ENCODE measurements at places on chromosomes 5 and 9.

GRCh38 chr5:79787448-79787847 is 97.8 kb downstream of the CMYA5 start:
- DNase-seq = no peak

- no peak for DNase-seq
Observed at GRCh38 chr5:89435347-89435746, 552.4 kb upstream of the MEF2C start.

- DNase-seq = no peak
Observed at GRCh38 chr9:115495052-115495635, 377.2 kb upstream of the TNC start.

- peak; percentile 84 for DNase-seq
Observed at GRCh38 chr5:55936100-55936693, 58.6 kb downstream of the IL6ST start.

DNA sequence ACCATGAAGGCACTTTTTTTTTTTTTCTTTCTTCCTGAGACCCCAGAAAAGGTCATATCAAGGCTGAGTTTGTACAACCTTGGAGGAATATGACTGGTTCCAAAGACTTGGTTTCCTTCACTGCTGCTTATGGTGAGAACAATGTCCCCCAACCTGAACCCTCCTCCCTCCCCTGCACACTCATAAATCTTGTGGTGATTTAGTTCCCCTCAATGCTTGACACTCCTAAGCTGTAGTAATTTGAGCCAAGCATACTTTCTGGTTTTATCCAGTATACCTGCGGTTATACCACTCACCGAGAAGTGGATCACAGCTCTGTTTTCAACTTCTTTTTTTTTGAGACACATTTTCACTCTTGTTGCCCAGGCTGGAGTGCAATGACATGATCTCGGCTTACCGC is 149.9 kb upstream of the KLF4 start:
- DNase-seq = no peak

DNA sequence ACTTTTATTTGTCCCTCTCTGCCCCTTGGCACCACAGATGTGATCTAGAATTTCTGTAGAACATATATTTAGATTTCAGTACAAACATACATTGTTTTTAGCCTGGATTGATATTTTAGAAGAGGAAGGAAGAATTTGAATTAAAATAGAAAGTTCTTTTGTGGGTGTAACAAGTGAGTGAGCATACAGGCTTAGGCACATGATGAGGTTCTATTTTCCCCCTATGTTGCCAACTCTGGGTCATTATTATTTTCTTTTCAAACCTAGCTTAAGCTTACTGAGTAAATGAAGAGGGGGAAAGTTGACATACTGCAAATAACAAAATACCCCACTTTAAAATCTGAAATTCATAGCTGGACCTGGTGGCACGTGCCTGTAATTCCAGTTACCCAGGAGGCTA is 102.9 kb downstream of the GCNT1 start:
- no peak for DNase-seq

- no peak for DNase-seq
Observed at GRCh38 chr9:35158501-35159280, 3.1 kb upstream of the UNC13B start.

DNA sequence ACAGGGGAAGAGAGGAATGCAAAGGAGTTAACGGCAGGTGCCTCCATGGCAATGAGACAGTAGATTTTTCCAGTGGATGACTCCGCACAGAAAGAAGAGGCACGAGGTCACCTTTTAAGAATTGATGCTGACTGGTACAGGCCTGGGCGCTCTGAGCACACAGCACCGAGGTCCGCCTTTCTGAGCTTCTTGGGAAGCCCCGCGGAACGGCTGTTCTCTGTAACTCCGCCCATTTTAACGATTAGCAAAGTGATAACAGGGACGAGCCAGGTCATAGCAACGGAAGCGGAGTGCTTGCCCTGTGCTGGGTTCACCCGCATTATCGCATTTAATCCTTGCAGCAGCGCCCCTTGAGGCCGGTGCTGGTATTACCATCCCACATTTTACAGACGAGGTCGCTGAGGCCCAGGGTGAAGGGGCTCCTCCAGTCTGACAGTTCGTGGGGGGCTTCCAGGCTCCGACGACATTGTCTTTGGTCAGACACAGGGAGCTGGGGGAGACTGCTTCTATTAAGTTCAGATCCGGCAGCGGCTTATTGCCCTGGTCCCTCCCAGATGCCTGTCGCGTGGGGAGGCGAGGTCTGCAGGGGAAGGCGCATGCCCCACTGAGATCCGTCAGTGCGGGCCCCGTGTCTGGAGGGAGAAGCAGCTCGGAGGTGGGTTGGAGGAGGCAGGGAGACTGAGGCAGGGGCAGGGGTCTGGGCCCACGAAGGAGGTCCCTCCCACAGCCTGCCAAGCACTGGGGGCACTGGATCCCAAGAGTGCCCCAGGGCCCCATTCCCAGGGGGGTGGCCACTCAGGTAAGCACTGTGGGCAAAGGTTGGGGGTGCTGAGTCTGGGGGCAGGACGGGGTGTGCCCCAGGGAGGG is 22.3 kb upstream of the HMCN2 start:
- peak; percentile 79 for DNase-seq

GRCh38 chr9:34240006-34240405 is 61.2 kb downstream of the UBAP1 start:
- DNase-seq = no peak

DNA sequence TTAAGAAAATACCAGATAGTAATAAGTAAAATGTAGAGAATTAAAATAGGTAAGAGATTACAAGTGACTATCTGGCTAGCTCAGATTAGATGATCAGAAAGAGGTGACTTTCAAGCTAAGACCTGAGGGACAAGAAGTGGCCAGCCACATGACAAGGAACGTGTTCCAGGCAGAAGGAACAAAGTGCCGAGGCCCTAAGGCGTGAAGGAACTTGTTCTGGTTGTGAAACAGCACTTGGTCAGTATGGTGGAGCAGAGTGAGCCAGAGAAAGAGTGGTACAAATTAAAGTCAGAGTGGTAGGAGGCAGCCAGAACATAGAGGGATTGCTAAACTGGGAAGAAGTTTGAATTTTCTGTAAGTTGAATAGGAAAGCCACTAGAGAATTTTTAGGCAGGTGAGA is 73.6 kb downstream of the ADRB2 start:
- DNase-seq = peak; percentile 43

DNA sequence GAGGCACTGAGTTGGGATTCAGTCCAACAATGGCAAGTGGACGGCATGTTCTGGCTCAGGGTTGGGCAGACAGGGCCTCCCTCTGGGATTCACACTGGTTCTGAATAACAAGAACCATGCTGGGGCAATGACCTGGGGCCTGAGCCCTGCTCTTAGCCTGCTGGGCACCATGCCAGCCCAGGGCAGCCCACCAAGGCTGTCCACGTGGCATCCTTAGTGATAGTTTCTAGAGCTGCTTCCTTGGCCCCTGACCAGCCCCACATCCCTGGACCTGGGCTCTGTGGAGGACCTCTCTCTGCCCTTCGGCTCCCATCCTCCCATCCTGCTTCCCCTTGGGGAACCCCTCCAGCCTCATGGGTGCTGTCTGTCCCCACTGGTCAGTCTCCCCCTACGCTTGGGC is 22.3 kb upstream of the OLFM1 start:
- DNase-seq = no peak

DNA sequence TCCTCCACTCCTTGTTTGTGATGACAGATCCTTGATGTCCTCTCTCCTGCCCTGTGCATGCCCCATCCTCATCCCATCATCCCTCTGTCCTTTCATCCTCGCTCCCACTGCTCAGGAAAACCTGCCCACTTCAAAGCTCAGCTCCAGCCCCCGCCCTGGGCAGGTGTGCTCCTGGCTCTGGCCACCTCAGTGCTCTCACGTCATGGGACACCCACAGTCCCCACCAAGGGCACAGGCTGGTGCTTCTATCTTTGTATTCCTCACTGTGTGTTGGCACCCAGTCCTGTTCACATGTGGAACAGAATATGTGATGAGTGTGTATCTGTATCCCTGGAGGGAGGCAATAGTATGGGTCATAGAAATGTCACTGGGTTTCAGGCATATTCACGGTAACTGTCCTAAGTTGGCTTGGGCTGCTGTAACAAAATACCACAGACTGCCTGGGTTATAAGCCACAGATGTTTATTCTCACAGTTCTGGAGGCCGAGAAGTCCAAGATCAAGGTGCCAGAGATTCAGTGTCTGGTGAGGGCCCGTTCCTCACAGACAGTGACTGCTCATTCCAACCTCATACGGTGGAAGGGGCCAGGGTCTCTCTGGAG is 13.5 kb downstream of the GFPT2 start:
- no peak for DNase-seq

DNA sequence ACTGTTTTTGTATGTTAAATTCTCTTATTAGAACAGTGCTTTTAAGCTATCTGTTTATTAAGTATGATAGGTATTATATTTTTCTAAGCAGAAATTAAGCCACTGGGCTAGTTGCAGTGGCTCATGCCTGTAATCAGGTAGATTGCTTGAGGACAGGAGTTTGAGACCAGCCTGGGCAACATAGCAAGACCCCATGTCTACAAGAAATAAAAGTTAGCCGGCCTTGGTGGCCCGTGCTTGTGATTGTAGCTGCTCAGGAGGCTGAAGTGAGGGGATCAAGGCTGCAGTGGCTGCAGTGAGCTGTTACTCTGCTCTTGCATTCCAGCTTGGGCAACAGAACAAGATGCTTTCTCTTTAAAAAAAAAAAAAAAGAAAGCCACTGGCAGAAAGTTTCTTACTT is 45.0 kb upstream of the LRRC70 start:
- no peak for DNase-seq

GRCh38 chr5:33317271-33317670 is 123.5 kb upstream of the TARS1 start:
- no peak for DNase-seq

DNA sequence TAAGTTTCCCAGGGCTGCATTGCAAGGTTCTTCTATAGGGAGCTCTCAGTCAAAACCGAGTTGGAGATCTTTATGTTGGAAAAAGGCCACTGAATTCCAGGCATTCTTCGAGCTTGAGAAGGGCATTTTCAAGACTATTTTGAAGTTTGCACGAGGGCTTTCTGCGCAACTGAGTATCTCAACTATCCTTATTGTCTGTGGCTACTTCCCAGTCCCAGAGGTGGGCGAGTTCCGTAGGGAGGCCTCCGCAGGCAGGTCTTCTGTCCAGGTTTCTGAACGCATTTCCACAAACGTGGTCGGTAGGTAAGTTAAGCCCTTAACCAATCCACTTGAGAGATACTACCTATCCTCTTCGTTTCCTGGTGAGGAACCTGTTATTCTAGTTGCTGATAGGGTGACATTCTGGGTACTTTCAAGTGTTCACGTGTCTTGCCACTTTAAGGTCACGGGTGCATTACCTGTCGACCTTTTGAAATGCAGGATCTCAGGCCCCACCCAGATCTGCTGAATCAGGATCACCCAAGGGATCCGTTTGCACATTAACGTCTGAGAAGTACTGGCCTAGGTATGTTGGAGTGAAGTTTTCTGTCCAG is 51.4 kb upstream of the TJP2 start:
- peak; percentile 77 for DNase-seq

- DNase-seq = no peak
Observed at GRCh38 chr5:143636931-143637528, 174.9 kb upstream of the HMHB1 start.

- no peak for DNase-seq
Observed at GRCh38 chr9:83972286-83972685, 7.7 kb downstream of the HNRNPK start.

DNA sequence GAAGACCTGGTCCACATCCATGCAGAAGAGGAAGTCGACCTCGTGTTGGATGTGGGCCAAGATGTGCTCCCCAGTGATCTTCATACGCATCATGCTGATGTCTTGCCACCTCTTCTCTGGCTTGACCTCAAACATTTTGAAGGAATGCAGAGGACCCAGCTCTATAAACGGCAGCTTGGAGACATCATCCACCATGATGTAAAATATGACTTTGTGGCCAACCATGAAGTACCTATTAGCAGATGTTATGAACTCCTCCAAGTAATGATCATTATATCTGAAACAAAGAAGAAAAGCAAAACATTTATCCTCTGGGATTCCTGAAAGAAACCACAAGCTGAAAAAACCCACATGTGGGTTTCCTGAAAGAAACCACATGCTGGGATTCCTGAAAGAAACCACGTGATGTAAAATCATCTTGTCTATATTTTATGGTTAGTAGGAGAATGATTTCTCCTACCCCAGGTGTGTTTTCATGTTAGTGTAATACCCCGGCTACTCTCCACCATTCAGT is 52.3 kb downstream of the GGTA1 start:
- no peak for DNase-seq

- peak; percentile 97 for DNase-seq
Observed at GRCh38 chr9:114908104-114908622, 22.2 kb downstream of the TNFSF8 start.

- DNase-seq = no peak
Observed at GRCh38 chr5:36417221-36417620, 115.5 kb upstream of the RANBP3L start.

DNA sequence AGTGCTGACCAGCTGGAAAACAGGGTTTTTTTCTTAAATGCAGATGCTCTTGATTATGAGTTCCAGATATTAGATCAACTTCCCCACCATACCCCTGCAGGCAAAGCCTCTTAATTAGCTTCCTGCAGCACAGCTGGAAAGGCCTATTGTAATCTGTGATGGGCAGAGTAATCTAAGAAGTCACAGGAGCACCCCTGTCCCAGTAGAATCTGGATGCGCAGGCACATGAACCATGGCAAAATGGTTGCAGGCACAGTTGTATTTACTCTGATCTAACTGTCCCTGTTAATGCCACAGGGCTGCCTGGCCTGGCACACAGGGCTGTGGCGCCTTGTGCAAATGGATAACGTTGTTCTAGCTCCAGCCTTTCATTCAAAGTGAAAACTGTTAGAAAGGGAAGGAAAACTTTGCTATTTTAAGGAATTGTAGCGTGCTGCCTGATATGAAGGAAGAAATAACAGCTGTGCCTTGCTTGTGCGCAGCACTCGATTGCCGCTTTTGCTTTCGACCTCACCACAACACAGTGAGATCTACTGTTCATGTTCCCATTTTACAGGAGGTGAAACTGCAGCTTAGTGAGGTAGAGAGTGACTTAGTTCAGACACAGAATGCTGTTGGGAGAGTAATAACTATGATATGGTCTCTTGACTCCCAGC is 2.3 kb downstream of the TGFBI start:
- no peak for DNase-seq

DNA sequence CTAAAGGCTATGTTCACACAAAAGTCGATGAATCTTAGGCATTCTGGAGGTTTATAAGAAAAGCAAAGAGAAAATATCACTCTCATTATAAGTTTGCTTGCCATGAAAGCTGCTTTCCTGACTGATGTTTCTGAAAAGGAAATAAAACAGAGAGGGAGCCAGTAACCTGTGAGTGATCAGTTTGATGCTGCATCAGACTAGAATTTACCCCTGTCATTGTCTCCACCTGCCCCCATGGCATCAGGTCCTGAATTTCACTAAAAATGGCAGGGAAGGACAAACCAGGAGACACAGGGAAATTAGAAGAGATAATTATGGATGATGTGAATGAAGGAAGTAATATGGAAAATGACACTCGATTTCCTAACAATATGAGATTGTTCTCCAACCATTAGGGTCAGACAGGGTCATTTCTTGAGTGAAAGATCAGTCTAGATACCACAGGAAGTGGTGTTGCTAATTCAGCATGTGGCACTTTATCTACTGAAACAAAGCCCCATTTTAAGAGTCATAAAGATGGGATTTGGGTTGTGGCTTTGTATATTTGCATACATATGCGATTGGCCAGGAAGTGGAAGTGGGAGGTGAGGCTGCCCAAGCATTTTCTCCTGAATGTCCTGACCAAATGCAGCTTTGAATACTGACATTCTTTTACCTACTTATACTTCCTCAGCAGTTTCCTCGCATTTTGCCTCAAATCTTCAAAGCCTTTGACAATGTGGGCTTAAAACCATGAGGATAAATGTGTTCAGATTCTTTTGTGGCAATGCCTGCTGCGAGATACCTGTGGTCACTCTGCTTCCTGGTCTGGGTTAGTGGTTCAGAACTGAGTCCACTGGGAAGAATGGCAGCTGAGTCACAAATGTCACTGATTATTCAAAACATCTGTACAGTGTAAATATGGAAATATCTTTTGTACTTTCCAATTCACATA is 29.7 kb downstream of the MEGF10 start:
- no peak for DNase-seq
